ENCODE measurements at places on chromosomes 5 and 9. TPM values are rescaled to one million over a fixed set of nuclear protein-coding genes. Genes with fewer than 3 reads are reported as not detected.
A peak's percentile ranks its signal among the peaks of the same experiment; 100 is the strongest.

DNA sequence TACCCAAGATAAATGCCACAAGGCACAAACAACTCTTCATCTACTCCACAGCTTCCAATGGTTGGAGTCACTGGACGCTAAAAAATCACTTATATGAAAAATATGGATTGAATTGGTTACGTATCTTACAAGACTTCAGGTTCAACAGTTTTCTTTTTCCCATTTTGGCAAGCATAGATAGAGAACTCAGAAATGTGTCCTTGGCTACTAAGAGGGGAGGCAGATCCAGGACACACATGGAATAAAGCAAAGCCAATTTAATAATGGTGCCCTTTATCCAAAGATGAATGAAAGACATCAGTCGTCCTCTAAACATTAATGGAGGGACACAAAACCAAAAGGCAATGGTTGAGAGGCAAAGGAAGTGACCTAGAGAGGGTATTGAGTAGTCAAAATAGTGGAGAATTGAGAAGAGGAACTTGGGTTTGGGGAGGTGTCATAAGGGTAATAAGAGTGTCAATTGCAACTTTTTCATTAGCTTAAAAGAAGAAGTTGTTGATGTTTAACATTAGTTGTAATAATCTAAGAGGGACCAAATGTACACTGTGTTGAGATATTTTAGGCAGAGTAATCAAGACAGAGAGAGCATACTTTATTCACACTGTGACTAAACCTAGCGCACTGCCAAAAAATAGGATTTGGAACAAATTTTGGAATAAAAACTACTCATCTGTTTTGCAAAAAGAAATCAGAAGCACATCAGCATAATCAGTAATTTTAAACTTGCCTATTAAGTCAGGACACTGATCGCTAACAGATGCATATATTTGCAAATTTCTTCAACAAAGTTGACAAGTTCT, 308.2 kb downstream of the ARL15 start:
- no peak for DNase-seq

GRCh38 chr5:131285703-131286399, 22.0 kb downstream of the CDC42SE2 start:
- DNase-seq, result no peak

DNA sequence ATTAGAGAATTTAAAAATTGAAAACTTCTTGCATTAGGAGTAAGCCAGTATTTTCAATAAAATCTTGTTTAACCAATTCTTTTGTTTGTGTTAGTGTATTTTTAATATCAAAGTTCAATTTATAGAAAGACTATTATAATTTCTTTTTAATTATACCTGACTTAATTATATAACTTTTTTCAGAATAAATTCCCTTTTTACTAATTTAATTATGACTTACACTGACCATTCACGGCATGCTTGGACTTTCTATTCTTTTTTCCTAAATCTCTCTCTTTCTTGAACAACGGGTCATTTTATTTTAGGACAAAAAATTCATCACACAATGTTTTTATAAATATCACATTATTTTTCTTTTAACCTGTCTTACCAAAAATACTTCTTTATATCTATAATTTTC, 555.3 kb upstream of the PTGER4 start:
- DNase-seq, result no peak

SOWAHA gene
- total RNA-seq, result 0.08 TPM

- DNase-seq, result no peak
Observed at GRCh38 chr9:110213413-110214044, 5.6 kb upstream of the C9orf152 start.

TLR4 gene
- 7.5 TPM for total RNA-seq

LHX6 gene
- 10.8 TPM for total RNA-seq

DNA sequence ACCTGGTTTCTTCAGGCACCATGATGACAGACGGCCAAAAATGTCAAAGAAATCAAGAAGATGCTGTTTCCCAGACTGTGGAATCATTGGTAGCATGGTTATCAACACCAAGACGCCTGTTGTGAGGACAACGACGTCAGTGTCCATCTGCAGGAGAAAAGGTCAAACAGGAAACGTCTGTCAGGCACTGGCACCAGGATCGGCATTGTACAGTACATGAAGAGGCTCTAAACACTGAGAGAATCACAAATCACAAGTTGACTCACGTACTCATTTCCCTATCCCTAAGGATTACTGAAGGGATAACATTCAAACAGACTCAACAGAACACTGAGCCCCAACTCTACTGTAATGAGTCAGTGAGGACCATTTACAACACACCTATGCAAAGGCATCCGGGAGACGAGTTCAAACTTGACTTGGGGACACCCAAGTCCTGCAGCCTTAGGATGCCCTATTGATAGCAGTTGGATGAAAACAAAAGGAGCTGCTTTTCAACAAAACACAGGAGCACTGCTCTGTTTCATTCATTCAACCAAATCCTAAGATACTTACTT, 21.0 kb downstream of the TSC1 start:
- no peak for DNase-seq

DNA sequence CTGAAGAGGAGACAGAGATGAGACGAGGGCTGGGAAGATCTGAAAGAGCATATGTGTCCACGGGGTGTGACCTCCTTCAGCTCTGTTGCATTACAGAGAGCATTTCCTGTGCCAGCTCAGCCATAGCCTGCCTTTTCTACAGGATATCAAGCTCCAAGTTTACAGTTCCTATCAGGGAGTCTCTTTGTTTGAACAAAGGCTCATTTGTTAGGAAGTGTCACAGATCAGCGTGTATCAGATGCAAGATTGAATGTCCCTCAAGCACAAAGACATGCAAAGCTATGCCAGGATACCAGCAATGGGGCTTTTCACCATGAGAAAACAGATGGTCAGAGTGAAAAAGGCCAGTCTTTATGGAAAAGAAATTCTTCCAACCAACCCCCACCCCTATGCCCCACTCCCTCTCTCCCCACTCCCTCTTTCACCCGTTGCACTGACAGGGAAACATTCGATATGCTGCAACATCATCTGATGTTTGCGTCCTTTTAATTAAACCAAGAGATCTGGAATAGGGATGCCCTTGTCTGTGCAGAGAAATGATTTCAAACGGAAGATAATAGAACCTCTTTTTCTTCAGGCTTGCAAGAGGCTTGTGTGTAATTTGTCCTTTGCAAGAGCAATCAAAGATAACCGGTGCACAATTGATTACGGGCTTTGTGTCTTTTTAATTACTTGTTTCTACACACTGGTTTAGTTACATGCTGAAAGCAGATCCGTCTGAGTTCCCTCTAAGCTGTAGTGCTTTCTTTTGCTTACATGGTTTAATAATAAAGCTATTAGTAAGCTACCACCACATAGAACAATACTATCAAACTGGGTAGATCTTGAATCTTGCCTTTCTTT, 263.1 kb upstream of the RGMB start:
- DNase-seq, result no peak

- DNase-seq, result peak; percentile 7
Observed at GRCh38 chr9:135048758-135049444, 38.6 kb upstream of the OLFM1 start.

Data from cardiac septum (tissue), 1 donor.